DMS153 (cell line): ENCODE measurements at places on chromosomes 7 and 10.

GRCh38 chr7:99473315-99473596, 566 bp downstream of the ZNF789 start:
- DNase-seq = no peak

GRCh38 chr7:49980465-49980864, 112.6 kb downstream of the ZPBP start:
- peak; percentile 18 for DNase-seq

DNA sequence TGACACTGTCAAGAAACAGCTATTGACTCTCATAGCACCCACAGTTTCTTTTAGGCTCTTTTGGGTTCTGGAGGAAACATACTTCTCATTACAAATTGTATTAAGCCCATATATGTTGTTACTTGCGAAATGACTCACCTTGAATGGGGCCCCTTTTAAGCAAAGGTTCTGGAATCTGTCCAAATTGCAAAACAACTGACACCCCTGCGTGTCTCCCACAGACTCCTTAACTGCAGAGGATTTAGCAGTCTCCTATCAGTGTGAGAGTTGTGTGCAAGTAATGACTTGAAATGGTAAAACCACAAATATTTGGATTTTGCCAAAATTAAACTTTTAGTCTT, 192.3 kb downstream of the DNAJC1 start:
- DNase-seq = no peak

DNA sequence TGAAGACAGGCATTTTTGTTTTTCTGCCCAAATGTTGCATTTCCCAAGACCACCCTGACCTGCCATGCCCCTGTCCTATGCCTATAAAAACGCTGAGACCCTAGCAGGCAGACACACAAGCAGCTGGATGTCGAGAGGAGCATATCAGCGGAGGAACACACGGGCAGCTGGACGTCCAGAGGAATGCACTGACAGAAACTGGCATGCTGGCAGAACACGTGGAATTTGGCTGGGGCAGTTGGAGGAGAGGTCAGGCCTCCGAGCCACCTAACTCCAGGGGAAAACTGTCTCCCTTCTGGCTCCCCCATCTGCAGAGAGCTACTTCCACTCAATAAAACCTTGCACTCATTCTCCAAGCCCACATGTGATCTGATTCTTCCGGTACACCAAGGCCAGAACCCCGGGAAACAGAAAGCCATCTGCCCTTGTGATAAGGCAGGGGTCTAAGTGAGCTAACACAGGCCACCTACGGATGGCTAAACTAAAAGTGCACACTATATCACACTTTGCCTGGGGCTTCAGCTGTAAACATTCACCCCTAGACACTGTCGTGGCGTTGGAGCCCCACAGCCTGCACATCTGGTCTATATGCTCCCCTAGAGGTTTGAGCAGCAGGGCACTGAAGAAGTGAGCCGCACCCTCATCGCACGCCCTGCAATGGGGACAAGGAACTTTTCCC, 10.0 kb upstream of the CDHR3 start:
- no peak for DNase-seq

DNA sequence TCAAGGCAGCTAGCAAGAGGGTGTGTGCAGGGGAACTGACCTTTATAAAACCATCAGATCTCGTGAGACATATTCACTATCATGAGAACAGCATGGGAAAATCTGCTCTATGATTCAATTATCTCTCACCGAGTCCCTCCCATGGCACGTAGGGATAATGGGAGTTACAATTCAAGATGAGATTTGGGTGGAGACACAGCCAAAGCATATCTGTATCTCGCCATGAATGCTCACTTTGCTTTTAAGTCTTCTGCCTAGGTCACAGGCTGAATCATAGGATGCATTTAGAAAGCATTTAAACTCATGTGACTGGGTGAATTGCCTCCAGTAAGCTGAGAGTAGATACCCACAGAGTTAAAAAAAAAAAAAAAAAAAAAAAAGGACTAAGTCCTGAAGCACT, 220.0 kb downstream of the AGMO start:
- no peak for DNase-seq

DNA sequence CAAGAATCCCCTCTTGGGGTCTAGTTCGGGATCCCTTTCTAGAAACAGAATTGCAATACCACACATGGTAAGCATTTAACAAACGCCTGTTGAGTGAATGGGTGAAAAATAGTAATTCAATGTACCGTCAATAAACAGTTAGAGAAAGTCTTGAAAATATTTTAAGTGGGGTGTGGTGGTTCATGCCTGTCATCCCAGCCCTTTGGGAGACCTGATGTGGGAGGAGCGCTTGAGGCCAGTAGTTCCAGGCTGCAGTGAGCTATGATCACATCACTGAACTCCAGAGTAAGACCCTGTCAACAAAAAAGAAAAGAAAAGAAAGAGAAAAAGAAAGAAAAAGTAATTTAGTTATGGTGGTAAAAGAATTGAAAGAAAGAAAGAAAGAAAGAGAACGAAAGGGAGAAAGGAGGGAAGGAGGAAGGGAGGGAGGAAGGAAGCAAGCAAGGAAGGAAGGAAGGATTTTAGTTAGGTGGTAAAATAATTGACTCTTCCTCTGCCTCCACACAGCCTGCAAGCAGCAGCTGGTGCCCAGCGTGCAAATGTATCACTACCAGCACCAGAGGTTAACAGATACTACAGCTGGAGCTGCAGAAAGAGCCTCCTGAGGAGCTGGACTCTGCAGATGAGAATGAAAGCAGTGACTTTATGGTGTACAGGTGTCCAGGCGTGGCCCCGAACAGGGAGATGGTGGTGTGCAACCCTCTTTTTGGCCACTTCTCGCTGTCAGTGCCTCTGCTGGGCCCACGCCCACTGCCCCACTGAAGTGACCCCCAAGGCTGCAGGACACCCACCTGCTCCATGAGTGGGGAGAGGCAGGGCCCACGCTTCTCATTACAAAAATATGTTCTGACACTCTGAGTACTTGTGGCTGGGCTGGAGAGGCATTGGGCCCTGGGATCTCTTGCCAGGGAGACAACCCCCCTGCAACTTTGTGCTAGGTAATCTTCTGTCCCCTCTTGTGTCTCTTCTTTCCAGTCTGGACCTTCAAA, 135.4 kb downstream of the BAMBI start:
- DNase-seq = no peak

- no peak for DNase-seq
Measured at GRCh38 chr7:7221599-7222038, 39.3 kb downstream of the C1GALT1 start.

- DNase-seq = no peak
Measured at GRCh38 chr7:23120106-23120505, 14.5 kb downstream of the KLHL7 start.

DNA sequence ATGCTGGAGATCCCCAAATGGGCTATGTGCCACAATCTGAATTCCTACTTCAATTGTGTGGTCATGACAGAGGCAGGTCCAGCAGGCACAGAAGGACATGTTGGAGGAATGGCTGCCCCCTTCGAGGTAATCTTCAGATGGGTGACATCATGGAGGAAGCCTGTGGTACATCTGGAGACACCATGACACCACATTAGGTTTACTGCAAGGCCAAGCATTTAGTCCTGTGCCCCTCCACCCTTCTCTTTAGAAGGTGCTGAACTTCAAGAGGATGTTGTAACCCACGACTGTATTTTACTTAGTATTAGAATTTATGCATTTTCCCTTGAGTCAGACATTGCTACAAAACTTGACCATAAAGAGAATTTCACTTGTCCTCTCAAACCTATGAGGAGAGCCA, 75.1 kb upstream of the DDC start:
- DNase-seq = no peak
